Tibial nerve (tissue), 4 donors: ENCODE measurements at places on chromosomes 3 and 15.
A peak's percentile ranks its signal among the peaks of the same experiment; 100 is the strongest.

- no peak for DNase-seq
Measured at GRCh38 chr15:76533995-76534394, 197.4 kb downstream of the ISL2 start.

DNA sequence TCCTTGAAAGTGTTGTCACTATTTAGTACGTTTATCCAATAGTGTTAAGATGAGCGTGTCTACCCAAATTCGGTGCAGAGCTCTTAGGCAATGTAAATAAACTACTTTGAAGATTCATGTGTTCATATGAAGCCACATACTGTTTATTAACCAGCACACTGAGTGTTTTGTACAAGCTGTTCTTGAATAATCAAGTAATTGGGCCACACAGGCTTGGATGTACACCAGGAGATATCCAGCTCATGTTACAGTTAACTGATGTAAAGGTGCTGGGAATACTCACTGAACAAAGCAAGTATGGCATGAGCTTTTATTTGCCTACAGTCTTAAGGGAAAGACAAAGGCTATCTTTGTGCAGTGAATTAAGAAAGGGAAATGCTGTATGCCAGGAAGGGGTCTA, 632 bp upstream of the DHX36 start:
- DNase-seq = no peak

GRCh38 chr15:75694241-75695182, 18.1 kb downstream of the CSPG4 start:
- DNase-seq = peak; percentile 58

DNA sequence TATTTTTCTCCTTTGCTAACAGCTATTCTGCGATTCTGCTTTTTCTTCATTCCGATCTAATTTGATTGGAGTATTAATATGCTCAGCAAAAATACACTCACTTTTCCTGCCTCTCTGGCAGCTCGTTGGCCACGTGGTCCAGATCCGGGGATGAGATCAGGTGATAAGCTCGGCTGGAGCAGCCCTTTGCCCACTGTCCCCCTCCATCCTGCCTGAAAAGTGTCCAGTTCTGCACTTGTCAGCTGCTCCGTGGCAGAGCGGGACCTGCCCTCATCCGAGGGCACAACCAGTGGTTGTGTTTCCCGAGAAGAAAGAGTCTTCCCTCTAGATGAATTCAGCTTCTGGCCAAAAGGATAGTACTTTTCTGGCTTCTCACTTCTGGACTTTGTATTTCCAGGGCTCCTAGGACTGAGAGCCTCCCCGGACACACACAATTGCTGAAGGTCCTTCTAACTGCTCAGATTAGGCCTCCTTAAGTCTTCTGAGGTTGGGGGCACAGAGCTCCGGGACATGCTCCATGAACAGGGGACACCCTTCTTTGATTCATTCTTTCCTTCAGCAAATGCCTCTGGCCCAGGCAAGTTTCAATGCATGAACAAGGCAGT, 103.9 kb upstream of the ALDH1A3 start:
- DNase-seq = no peak

DNA sequence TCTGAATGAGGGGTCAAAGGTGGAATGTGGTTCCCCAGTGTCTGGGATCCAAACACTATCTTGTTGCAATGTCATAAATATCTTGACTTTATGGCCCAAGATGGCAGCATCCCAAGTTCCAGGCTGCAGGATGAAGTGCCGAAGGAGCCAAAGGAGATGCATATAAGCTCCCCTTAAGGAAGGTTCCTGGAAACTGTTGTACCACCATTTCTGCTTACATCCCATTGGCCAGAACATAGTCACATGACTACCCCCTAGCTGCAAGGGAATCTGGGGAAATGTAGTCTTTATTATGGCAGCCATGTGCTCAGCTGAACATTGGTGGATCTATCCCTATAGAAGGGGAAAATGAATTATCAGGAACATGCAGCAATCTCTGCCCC, 54.3 kb downstream of the BDH1 start:
- no peak for DNase-seq

DNA sequence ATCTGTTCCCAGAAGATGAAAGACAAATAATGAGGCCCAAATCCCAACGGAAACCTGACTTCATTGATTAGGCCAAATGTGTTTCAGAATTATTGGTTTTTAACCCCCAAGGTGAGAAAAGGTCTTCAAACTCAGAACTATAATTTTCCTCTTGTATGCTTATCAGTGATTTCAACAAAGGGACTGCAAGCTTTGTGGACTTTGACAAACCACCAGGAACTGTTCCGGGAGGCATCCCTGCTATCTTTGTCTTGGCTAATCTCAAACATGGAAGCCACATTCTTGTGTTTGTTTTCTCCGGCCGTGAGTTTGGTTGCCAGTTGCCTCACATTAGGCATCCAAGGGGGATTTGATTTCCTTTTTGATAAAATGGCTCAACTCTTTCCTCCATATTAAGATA, 19.5 kb downstream of the ARHGEF3 start:
- DNase-seq = no peak

DNA sequence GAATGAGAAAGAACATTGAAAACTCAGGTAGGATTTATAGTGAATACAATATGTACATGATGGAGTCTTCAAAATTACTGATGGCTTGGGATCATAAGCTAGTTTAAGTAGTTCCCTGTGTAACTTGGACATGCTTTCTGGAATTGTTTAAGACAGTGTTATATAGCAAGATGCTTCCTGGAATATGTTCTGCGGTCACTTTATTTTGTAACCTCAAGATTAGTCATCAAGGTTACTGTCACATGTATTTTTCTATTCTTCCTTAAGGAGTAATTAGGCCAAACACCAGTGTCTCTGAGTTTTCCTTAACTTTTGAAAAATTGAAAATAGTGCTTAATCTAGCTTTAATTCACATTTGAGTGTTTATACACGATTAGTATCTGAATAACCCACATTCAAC, 760.3 kb upstream of the ARRDC4 start:
- no peak for DNase-seq

DNA sequence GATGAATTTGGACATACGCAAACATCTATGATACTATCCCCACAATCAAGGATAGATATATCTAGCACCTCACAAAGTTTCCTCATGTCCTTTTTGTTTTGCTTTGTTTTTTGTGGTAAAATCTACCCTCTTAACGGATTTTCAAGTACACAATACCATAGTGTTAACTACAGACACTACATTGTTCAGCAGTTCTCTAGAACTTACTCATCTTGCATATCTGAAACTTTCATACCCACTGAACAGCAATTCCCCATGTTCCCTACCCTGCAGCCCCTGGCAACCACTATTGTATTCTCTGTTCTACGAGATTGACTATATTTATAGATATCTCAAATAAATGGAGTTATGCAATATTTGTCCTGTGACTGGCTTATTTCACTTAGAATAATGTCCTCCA, 58.1 kb upstream of the TJP1 start:
- DNase-seq = no peak

GRCh38 chr3:1987980-1988379, 110.7 kb upstream of the CNTN4 start:
- DNase-seq = no peak

- DNase-seq = no peak
Measured at GRCh38 chr3:14141602-14142341, 16.9 kb downstream of the TMEM43 start.
